A549 treated with Hydrocortisone at 1 μM for 4 hours (cell line): ENCODE measurements at places on chromosomes 1 and 21. TPM values are rescaled to one million over a fixed set of nuclear protein-coding genes. Genes with fewer than 3 reads are reported as not detected.

The CITED4 gene
- total RNA-seq, result 38.6 to 112 TPM (median 97.2 TPM) in 5 replicates

The PAFAH2 gene
- total RNA-seq, result 7.0 to 10.3 TPM (median 8.2 TPM) in 5 replicates

The TMPRSS15 gene
- not detected in 5 replicates for total RNA-seq

The GNAI3 gene
- total RNA-seq, result 4.4 to 6.0 TPM (median 5.2 TPM) in 5 replicates

The TNFRSF8 gene
- total RNA-seq, result 0.05 to 0.15 TPM (median 0.06 TPM) in 5 replicates
